ENCODE measurements at places on chromosomes 11 and 22. TPM values are rescaled to one million over a fixed set of nuclear protein-coding genes. Genes with fewer than 3 reads are reported as not detected.

The MMP11 gene
- not detected for total RNA-seq

The CARNS1 gene
- total RNA-seq, result not detected

The MRGPRX3 gene
- total RNA-seq, result not detected

The EIF4G2 gene
- 592 TPM for total RNA-seq

The DMC1 gene
- total RNA-seq, result 4.0 TPM

The LRRC55 gene
- not detected for total RNA-seq

The C11orf42 gene
- total RNA-seq, result not detected

The SCGB1D2 gene
- not detected for total RNA-seq

The RHOD gene
- not detected for total RNA-seq

The OR56A1 gene
- total RNA-seq, result not detected

The CHCHD10 gene
- total RNA-seq, result not detected

The PI4KA gene
- total RNA-seq, result 37.2 TPM

The TCP11L1 gene
- 26.6 TPM for total RNA-seq

The MAP6 gene
- 1.6 TPM for total RNA-seq

The OR10D3 gene
- total RNA-seq, result not detected

The NXPE1 gene
- not detected for total RNA-seq

The OR4D5 gene
- not detected for total RNA-seq

The BCR gene
- total RNA-seq, result 55.9 TPM

The GNAZ gene
- total RNA-seq, result 17.2 TPM

The UEVLD gene
- total RNA-seq, result 18.5 TPM

The NEFH gene
- 11.6 TPM for total RNA-seq

The GGTLC3 gene
- not detected for total RNA-seq

The FXYD2 gene
- total RNA-seq, result not detected

The RNF215 gene
- total RNA-seq, result 20.5 TPM

The PDE2A gene
- total RNA-seq, result not detected

The TRAPPC4 gene
- 97.7 TPM for total RNA-seq

The HEPHL1 gene
- total RNA-seq, result not detected

Measured in G401 (cell line).